ENCODE measurements at places on chromosomes 1 and 21.

GRCh38 chr1:201248721-201249559 lies 34.4 kb upstream of the PKP1 start:
- no peak for DNase-seq

DNA sequence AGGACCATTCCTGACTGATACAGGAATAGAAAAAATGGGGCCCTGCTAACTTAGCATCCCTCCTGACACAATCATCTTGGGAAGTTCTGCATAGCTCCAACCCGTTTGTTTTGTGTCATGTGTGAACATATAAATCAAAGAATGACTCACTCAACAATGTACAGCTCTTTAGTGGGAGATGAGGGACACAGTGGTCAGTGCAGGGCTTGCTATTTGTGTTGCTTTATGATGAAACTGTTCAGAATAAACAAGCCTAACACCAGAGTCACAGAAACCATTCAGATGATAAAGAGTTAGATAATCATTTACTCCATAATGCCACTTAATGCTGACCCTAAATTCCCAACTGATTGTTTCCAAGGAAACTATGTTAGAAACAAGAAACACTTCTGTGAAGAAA lies 154.2 kb upstream of the ZNHIT6 start:
- no peak for DNase-seq

DNA sequence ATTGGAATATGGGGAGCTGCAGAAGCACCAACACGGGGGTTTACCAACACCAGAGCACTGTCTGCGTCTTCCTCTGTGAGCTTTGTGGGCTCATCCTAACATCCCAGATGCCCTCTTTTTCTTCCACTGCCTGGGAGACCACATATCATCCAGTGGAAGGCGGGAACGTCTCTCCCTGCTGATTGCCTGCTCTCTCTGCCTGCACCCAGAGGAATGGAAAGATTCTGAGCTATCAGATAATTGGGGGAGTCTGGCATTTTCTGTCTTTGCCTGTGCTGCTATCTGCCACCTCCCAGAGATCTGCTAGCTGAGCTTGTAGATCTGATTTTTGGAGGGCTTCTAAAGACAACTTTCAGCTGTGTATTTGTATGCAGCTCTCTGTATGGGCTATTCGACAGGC lies 166.2 kb upstream of the PLXNA2 start:
- DNase-seq = no peak

GRCh38 chr1:180173952-180174351 lies 19.3 kb downstream of the QSOX1 start:
- DNase-seq = no peak

DNA sequence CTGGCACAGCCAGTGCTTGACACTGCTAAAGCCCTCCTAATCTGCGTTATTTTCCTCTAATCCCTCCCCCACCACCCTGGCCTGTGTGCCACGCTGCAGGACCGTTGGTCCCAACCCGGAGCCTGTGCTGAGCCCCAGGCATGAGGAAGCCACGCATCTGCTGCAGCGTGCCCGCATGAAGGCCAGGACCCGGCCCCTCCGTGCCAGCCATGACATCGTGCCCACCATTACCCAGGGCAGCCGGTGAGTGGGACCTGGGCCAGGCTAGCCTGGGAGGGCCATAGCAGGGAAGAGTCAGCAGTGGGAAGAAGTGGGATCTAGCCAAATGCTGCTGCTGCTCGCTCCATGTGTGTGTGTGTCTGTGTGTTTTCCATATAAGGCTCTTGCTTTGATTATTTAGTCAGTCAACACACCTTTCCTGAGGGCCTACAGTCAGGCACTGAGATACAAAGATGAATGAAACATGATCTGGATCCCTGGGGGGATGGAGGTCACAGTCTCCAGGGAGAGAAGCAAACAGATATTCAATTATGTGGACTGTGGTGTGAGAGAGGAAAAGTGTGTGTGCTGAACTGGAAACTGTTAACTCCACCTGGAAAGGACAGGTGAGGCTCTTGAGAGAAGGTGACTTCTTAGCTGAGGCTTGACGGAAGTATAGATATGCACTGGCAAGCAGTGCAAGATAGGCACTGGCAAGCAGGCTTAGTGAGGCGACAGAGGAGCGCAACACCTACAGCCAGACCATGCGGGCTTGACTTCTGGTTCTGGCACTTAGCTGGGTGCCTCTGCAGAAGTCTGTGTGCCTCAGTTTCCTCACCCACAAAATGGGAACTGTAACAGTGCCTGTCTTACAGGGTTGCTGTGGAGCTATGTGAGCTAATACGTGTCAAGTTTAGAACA lies 15.9 kb downstream of the KIAA1614 start:
- DNase-seq = peak; percentile 98
